Fibroblast of upper back skin (primary cell): ENCODE measurements at places on chromosomes 6 and 20.

DNA sequence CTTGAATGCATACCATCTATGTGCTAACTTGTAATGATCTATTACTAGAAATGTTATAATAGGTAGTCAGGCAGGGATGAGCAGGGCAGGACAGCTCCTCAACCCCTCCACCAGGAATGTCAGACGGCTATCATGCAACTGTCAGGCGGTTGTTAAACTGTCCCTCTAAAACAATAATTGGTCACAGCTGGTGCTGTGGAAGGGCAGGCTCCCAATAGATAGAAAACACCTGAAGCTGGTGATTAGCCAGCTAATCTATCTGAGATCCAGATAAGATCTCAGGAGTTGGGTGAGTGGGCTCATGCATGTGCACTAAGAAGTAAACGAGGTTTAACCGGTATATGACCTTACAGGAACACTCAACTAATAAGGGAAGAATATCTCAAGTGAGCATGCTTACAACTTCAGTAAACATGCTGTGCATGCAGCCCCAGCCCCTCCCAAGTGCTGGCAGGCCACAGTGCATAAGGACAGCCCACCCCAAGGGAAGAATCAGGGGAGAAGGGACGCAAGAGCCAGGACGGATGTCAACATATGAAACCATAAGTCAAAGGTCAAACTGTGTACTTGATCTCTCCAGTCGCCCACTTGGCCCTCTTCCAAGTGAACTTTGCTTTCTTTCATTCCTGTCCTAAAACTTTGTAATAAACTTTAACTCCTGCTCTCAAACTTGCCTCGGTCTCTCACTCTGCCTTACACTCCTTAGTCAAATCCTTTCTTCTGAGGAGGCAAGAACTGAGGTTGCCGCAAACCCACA, 566.2 kb upstream of the NRSN1 start:
- no peak for DNase-seq

DNA sequence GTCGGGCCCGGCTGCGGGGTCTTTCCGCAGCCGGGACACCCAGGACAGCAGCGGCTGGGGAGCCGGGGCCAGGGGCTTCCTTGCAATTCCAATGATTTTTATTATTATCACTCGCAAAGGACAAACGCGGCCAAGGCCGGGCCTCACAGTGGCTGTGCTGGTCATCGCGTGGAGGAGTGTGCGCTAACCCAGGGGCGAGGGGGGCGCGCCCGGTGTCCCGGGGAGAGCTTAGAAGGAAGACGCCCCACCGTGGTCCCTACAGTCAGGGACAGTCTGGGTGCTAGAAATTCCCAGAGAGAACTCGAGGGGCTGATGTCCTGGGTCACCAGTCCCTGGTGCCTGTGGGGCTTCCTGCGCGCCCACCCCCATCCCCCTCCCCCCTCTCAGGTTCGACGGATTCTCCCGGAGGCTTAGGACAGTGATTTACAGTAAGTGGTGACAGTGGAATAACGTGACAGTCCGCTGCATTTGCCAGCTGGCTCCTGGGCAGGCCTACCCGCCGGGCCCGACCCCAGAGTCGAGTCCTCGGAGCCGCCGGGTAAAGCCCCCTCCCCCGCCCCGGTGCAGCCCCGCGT, 9.5 kb downstream of the FOXC1 start:
- DNase-seq = no peak

DNA sequence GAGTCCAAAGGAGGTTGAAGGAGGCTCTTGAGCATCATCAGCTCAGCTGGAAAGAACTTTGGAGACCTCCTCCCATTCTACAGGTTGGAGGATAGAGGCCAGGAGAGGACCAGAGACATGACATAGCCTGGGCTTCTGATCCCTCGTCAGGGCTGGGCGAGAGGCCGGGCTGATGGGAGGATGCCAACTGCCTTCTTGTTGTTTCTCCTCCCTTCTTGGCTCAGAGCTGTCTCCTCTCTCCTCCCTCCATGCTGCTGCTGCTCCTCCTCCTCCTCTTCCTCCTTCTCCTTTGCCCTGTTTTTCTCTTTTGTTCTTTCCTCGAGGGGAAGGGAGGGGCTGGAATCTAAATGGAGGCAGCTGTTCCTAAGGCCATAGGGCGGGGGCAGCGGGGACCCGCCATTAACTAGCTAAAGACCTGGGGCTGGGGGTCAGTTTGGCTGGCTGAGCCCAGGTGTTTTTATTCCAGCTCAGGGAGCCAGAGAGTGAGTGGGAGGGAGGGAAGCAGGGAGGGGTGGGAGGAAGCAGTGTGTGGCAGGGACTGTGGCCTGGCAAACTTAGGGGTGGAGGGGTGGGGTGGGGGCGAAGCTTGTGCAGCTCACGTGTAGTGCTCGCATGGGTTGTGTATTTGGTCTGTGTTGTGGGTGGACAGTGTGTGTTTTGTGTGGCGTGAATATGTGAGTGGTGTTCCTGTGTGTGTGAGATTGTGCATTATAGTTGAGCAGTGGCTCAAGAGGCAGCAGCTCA, 84.8 kb downstream of the CD40 start:
- DNase-seq = no peak

- no peak for DNase-seq
These were observed 86.5 kb upstream of the RREB1 start for GRCh38 chr6:7021301-7021700.

- no peak for DNase-seq
These were observed 1.2 kb downstream of the MYB start for GRCh38 chr6:135182071-135183001.

DNA sequence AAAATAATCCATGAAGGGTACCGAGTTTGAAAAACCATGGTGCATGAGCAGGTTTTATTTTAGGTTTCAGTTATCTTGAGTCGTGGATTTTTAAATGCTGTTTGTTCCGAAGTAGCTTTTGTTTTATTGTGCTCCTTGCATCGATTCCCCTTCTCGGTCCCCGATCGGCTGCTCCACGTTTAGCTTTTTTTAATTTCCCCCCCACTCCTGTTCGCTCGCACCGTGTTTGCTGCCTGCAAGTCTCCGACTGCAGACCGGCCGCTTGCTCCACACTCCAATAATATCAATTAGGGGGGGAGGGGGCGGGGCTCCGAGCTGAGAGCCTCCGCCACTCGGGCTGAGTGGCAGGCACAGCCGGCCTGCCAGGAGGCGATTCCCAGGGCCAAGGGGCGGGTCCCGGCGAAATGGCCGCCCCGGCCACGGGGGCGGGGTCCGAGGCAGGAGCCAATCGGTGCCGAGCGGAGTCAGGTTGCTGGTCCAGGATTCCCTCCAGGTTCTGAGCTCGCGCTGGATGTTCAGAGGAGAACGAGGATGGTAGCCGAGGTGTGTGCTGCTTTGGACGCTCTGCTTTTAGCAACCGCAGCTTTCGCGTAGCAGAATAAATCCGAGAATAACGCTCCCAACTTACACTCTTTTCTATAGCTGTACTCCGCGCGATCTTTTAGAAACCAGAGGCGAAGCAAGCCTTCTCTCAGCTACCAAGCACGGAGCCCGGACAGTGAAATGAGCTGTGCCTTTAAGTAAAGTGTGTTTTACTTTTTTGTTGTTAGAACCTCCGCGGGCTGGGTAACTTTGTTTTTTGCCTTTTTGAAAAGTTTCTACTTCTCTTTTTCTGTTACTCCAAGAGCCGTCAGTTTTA, at the start of gene EPHA7:
Gene EPHA7 (minus strand): TSS at position 256 of the 859 bp plus-strand sequence. CDS start 218 bp downstream, at position 38.
- DNase-seq = peak; percentile 90

- DNase-seq = no peak
These were observed 2.4 kb downstream of the PHACTR2 start for GRCh38 chr6:143680141-143680540.

- DNase-seq = no peak
These were observed 640 bp downstream of the SAYSD1 start for GRCh38 chr6:39114388-39114703.

DNA sequence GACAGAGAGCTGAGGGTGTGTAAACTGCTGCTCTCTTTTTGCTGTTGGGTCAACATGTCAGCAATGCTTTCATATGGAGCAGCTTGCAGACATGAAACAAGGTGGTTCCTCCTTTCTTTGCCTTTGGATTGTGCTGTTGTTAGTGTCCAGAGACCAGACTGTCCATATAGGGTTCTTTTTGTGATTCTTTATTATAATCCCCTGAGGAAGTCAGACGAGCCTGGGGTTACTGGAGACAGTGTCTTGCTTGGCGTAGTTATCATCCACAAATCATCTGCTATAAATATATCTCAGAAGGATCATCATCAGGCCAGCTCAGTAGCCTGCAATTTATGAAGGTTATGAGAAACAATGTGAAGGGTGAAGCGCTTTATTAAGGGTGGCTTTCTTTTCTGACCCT, 2.3 kb upstream of the ADGRB3 start:
- DNase-seq = no peak

DNA sequence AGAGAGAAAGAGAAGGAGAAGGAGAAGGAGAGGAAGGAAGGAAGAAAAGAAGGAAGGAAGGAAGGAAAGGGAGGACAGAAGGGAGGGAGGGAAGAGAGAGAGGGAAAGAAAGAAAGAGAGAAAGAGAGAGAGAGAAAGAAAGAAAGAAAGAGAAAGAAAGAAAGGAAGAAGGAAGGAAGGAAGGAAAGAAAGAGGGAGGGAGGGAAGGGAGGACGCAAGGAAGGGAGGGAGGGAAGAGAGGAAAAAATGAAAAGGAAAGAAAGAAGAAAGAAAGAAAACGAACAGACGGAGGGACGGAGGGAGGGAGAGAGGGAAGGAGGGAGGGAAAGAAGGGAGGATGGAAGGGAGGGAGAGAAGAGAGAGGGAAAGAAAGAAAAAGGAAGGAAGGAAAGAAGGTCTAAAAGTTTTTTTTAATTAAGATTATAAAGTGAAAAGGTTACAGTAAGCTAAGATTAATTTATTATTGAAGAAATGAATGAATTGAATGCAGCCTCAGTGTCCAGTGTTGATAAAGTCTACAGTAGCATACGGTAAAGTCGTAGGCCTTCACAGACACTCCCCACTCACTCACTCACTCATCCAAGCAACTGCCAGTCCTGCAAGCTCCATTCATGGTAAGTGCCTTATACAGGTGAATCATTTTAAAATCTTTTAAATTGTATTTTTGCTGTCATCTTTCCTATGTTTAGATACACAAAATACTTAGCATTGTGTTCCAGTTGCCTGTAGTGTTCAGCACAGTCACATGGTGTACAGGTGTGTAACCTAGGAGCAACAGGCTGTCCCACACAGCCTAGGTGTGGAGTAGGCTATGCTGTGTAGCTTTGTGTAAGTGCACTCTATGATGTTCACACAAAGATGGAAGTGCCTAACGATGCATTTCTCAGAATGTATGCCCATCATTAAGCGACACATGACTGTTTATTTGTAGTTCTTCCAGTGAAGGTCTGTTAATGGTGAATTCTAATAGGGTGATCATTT, 20.3 kb upstream of the ARID1B start:
- no peak for DNase-seq

DNA sequence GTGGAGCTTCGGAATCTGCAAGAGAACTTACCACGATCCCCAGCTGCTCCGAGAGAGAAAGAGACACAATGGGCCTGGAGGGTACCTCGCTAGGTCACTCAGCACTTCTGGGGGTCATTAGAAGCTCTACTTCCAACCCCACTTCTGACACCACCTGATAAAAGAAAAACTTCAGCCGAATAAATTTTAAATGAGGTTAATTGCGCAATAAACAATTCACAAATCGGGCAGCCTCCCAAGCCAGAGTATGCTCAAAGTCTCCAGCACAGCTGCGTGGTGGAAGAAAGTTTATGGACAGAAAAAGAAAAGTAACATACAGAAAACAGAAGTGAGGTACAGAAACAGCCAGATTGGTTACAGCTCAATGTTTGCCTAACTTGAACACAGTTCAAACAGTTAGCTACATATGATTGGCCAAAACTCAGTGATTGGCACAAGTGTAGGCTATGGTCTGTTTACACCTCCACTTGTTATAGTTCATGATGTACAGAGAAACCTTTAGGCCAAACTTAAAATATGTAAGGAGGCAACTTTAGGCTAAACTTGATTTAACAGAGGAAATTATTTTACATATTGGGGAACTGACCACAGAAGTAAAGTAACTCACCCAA, 52.6 kb downstream of the COL11A2 start:
- DNase-seq = no peak

GRCh38 chr6:148342350-148343046, at the start of gene SASH1:
Gene SASH1, plus strand, starts transcription at chr6:148342838. Its CDS starts 230 bp downstream, at chr6:148343068.
- peak; percentile 67 for DNase-seq

GRCh38 chr6:100833972-100834574, 47.1 kb downstream of the ASCC3 start:
- no peak for DNase-seq

- DNase-seq = no peak
These were observed 203.9 kb downstream of the HAO1 start for GRCh38 chr20:7736336-7736735.

- peak; percentile 47 for DNase-seq
These were observed 46.8 kb downstream of the CD24 start for GRCh38 chr6:106927531-106928398.

GRCh38 chr20:39036011-39036410, 73.9 kb downstream of the DHX35 start:
- DNase-seq = peak; percentile 35

- no peak for DNase-seq
These were observed 466.3 kb upstream of the PLCB4 start for GRCh38 chr20:8602389-8603116.

- no peak for DNase-seq
These were observed 89.2 kb downstream of the THBS2 start for GRCh38 chr6:169164451-169164850.

GRCh38 chr6:219019-219570, 73.2 kb upstream of the DUSP22 start:
- DNase-seq = no peak

DNA sequence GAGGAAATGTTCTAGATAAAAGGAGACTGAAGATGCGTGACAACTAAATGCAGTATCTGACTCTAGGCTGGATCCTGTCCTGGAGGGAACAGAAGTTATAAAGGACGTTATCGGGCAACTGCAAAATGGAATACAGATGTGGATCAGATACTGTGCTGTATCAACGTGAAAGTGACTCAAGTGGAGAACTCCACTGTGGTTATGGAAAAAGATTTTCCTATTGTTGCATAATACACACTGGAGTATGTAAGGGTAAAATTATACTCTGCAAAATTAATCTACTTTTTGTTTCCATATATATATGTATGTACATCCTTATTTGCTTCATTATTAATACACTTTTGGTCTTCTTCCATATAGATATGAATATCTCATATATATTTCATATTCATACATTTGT, 654.0 kb downstream of the QKI start:
- peak; percentile 53 for DNase-seq

DNA sequence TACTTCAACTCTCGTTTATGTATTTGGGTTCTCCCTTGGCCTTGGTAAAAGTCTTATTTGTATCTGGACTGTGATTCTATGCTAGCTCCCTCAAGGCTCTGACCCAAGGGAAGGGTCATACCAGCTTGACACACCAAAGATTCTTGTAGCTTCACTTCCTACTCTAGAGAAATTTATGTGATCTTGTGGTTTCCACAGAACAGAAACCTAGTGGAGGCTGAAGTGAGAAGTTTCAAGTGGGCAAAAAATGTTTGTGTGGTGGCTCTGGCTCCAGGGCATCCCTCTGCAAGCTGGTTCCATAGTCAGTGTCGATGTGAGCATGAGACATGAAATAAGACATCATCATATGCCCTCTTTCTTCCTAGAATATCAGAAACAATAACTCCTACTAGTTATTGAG, 48.1 kb upstream of the TNFRSF21 start:
- no peak for DNase-seq

DNA sequence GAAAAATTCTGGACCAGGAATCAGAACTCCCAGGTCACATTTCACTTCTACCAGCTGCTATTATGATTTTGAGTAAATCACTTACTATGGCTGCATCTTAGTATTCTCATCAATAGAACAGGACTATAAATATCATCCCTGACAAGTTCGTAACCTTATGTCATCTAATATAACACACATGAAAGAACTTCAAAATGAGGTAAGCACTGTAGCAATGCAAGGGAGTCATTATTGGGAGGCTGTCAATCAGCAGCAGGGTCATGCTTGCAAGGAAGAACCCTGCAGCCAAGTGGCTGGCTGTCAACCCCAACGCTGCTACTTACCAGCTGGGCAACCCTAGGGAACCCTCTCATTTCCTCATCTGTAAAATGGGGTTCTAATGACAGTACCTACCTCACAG, 123.3 kb upstream of the B3GAT2 start:
- peak; percentile 18 for DNase-seq
